SK-MEL-5 (cell line): ENCODE measurements at places on chromosomes 11 and 22. TPM values are rescaled to one million over a fixed set of nuclear protein-coding genes. Genes with fewer than 3 reads are reported as not detected.

DNA sequence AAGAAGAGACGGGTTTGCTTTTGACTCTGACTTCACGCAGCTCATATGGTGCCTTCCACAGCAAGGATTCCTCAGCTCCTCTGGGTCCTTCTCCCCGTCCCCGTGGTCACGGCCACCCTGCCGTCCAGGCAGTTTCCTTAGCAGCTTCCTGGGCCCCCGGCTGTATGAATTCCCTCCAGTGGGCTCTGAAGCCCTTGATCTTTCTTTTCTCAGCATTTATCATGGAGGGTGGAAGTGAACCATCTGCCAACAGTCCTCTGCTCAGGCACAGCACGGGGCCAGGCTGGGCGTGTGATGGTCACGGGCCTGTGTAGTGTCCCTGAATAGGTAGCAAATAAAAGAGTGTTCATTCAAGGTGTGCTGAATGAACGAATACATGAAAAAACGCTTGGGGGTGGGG lies 782.4 kb downstream of the BRD1 start:
- DNase-seq: no peak

KRTAP5-1 gene
- total RNA-seq: not detected in 2 replicates

- peak; percentile 73 for DNase-seq
Measured at GRCh38 chr11:78715639-78716311, 141.1 kb upstream of the NARS2 start.

OTOG gene
- not detected in 2 replicates for total RNA-seq

GGTLC2 gene
- total RNA-seq: not detected in 2 replicates

DNA sequence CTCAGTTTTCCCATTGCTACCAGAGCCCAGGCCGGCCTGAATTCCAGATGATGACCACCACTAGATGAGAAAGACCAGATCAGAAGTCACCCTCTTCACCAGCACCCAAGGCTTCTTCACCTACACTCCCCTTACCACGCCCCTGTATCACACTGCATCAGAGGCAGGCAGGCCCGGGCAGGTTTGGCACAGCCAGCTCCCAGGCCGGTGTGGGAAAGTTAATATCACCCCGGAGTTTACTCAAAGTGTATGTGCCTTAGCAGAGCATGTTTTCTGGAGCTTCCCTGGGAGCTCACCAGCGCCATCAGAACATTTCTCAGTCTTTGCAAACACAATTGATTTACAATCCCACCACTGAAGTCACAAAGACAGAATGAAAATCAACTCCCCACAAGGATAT lies 47.5 kb upstream of the POU2AF1 start:
- DNase-seq: no peak

DNA sequence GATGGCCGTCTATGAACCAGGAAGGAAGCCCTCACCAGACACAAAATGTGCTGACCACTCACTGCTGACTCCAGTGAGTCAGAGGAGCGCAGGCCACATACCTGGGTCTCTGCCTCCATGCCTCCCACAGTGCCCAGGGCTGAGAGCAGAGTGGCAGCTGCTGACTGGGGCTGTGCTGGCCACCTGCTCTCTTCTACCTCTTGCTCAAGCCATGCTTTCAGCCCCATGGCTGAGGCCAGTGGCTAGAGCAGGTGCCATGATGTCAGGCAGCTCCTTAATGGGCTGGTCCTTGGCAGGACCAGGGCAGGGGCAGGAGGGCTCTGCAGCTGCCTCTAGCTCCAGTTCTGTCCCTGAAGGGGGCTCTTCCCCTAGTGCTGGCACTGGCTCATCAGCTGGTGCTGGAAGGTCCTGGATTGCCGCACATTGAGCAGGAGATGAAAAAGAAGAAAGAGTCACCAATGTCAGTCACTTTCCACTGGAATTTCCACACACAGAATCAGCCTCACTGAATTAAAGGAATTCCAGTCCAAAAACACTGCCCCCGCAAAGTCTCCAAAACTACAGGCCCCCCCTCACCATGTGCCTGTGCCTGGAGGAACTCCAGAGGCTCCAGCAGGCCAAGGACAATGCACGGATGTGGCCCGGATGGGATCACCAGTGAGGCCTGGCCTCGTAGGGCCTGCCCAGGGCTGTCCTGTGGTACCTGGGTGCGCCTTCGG lies 86.4 kb downstream of the GGTLC2 start:
- DNase-seq: no peak

- peak; percentile 41 for DNase-seq
Measured at GRCh38 chr11:7488681-7489080, 3.4 kb downstream of the OLFML1 start.

OR51M1 gene
- total RNA-seq: not detected in 2 replicates

DNA sequence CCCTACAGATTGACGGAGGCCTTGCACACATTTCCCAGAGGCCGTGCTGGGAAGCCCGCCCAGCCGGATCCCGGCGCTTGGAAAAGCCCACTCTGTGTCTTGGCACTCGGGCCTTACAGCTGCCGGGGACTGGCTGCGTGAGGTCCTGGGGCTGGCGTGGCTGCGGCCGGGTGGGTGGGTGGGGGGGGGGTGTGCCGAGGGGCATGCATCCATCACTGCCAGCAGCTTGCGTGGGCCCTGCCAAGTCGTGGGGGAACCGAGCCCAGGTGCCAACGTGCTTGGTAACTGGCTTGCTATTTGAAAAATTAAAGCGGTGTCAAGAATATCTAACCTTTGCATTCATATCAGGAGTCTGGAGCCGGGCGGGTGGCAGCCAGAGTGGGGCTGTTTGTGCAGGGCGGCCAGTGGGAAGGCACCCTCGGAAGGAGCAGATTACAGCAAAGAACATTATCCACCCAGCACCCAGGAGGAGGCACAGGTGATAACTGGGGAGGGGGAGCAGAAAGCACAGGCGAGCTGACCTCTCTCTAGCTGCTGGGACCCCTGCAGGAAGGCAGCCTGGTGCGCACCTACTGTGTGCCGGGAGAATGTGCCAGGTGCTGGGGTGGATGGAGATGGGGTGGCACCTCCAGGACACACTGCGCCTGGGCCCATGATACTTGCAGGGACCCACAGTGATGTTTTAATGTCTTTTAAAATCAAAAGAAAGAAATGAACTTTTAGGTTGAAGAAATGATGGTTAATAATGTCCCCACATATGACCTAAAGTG lies 28.5 kb upstream of the SMIM38 start:
- DNase-seq: no peak

PDE2A gene
- total RNA-seq: 0.26 and 0.64 TPM in 2 replicates

P2RX3 gene
- total RNA-seq: not detected in 2 replicates

DNA sequence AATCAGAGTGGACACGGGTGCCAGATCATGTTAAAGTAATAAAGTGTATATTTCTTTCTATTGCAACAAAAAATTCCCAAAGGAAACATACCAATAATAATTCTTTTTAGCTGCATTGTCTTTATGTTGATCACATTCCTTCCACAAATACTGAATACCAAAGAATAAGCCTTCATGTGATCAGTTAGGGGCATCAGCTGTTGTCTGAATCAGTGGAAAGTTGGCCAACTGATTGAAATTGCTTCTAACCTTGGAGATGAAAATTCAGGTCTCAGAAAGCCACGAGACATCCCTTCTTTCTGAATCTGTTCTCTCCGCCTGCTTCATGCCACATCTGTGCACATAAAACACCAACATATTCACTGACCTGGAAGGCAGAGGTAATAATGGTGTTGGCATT lies 785.2 kb downstream of the KCNA4 start:
- no peak for DNase-seq

DNA sequence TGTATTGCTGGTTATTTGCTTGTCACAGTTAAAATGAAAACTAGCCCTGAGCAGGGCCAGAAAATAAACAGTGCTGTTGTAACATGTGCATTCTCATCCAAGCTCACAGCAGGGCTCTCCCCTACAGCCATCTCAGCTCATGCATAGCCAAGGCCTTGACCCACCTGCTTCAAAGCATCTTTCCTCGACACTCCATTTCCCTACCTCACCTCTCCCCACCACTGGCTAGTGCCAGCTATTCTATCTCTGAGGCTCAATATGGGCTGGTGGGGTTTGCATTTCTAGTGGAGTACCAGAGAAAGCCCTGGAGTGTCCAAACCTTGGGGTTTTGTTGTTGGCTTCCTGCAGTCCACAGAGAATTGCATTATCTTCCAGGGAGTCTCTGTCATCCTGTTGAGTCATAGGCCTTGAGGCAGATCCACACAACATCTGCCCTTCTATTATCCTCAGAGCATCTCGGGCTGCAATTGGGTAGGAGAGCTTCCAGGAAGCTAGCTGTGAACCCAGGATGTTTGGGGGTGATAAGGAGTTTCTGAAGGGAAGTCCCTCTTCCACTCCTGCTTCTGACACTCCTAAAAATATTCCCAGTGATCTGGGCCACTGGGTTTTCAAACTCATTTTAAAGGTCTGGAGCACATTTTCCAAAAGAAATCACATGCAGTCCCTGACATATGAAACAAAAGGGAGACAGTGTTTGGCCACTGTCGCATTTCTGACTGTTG lies 36.1 kb upstream of the AMOTL1 start:
- DNase-seq: peak; percentile 76

- peak; percentile 58 for DNase-seq
Measured at GRCh38 chr11:62061356-62062222, 62.2 kb upstream of the INCENP start.

- no peak for DNase-seq
Measured at GRCh38 chr11:68044898-68045351, 6.1 kb downstream of the TCIRG1 start.

DNA sequence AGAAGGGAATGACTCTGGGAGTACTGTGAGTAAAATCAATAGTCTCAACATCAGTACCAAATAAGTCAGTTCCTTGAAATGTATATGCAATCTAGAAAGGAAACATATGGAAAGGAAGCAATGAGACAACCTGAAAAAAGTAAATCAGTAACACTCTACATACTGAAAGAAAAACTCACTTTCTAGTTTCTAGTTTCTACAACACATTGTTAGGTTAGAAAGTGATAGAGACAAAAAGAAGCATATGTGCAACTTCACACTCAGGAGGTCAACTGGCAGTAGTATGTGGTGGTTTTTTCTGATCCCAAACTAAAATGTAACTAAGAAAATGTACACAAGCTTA lies 156.5 kb upstream of the SOX6 start:
- DNase-seq: no peak

DNA sequence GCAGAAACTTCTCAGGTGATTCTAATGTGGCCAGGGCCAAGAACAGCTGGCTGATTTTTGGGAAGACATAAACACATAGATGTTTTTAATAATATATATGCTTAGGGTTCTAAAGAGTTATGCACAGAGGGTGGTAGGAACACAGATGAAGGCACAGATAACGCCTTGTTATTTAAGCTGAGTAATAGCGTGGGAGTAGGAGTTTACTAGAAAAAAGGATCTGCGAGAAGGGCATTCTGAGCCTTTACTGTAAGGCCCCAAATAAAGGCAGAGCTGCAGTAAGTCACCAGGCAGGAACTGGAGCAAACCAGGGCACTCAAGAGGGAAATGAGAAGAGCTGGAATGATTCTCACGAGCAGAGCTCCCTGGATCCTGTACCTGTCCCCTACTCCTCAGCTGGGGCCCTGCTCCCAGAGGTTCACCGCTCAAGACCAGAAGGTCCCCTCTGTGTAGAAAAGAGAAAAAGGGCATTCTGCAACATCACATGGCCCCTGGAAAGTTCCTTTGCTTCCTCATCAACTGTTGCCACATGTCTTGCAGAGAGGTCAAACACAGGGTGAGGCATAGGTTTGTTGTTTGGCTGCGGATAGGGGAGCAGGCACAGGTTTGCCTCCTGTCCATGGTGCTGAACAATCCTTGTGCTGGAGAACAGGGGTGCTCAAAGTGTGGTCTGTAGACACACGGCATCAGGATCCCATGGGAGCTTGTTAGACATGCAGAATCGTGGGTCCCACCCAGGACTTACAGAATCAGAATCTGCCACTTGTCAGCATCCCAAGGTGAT lies 125.7 kb downstream of the TENM4 start:
- no peak for DNase-seq

LRRC32 gene
- total RNA-seq: 0.16 and 0.50 TPM in 2 replicates

GRCh38 chr11:112121981-112122615 lies 35.4 kb downstream of the SDHD start:
- DNase-seq: no peak

OTUB1 gene
- 37.3 and 39.2 TPM in 2 replicates for total RNA-seq

GRCh38 chr11:35398881-35399280 lies 20.5 kb downstream of the SLC1A2 start:
- no peak for DNase-seq

- no peak for DNase-seq
Measured at GRCh38 chr11:23041001-23041503, 180.8 kb upstream of the CCDC179 start.

- DNase-seq: no peak
Measured at GRCh38 chr11:108838792-108839105, 173.9 kb downstream of the DDX10 start.

CADM1 gene
- 56.3 and 62.4 TPM in 2 replicates for total RNA-seq

GRCh38 chr11:36622431-36623136 lies 24.5 kb upstream of the RAG2 start:
- peak; percentile 73 for DNase-seq

GRCh38 chr22:17830043-17830961 lies 56.0 kb upstream of the BID start:
- peak; percentile 89 for DNase-seq

DNA sequence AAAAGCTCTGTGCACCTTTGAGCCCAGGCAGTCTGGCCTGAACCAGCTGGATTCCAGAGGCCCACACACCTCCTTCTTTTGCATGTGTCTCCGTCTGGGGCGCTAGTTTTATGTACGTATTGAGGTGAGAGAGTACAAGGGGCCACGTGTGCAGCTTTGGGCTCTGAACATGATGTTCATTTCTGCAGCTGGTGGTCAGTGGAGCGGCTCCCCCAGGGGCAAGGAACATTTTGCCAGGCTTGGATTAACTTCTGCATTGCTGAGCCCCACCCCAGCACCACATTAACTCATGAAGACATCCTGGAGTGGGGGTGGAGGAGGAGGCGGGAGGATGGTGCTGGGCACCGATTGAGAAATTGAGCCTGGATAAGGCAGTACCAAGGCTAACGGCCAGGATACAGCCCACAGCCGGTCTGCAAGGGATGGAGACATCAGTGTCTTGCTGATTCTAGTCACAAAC lies 13.8 kb downstream of the USP2 start:
- no peak for DNase-seq
